ENCODE measurements at places on chromosomes 12 and 14.

- DNase-seq = no peak
Measured at GRCh38 chr12:105204916-105205315, 31.1 kb downstream of the APPL2 start.

DNA sequence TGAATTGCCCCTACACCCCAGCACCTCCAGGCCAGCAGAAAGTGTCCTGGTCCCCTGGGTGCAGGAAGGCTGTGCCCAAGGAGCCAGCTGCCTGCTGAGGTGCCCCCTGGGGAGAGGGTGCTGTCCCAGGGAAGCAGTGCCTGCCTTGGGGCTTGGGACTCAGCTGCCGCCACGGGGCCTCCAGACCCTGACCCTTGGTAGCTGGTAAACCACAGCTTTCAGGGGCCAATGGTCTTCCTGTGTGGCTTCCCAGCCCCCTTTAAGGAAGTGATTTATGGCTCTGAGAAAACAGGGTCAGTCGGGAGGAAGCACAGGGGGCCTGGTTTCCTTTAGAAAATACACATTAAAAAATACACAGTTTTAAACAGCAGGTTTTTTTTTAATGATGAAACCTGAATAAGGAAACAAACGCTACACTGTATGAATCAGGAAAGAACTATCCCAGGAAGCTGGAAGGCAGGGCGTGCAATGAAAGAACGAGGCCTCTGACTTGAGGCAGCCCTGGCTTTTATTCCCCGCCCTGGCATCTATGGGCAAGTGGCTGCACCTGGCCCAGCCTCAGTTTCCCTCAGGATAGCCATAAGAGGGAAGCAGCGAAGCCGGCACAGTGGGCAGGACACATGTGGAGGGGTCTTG lies 40.6 kb upstream of the EML1 start:
- no peak for DNase-seq

- DNase-seq = no peak
Measured at GRCh38 chr12:66331814-66332213, 29.5 kb downstream of the HELB start.

GRCh38 chr12:116456330-116457082 lies 102.7 kb upstream of the MAP1LC3B2 start:
- peak; percentile 5 for DNase-seq

- no peak for DNase-seq
Measured at GRCh38 chr12:1360441-1361210, 233.8 kb downstream of the FBXL14 start.

- no peak for DNase-seq
Measured at GRCh38 chr14:100034961-100035500, 30.2 kb upstream of the EVL start.

GRCh38 chr12:122491991-122492390 lies 8.7 kb downstream of the ZCCHC8 start:
- no peak for DNase-seq

DNA sequence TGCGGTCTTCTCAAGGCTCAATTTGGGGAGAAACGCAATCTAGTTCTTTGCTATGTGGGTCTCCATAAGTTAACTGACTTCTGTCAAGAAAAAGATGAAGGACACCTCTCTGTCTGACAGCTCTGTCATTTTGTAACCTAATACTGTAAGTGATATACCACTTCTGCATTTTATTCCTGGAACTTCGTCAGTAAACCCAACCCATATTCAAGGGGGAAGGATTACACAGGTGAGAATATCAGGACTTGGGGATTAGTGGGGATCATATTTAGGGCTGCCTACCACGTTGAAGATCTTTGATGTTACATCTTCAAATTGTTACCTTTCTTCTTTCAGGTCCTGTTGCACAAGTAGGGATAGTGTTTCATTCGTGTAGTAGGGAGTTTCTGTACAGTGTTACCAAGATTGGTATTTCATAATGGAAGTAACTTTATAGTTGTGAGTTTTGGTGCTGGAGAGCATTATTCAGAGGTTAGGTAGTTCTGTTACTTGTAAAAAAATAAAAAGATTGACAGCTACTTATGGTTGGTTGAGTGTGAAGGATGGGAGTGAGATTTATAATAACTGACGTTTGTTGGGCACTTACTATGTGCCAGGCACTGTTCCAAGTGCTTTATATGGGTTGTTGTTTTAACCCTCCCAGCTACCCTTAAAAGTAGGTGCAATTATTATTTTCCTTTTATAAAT lies 1.6 kb downstream of the TMEM260 start:
- no peak for DNase-seq

GRCh38 chr14:99725774-99726537 lies 41.9 kb downstream of the CYP46A1 start:
- DNase-seq = peak; percentile 78

- DNase-seq = no peak
Measured at GRCh38 chr12:20376984-20377383, 8.6 kb downstream of the PDE3A start.

DNA sequence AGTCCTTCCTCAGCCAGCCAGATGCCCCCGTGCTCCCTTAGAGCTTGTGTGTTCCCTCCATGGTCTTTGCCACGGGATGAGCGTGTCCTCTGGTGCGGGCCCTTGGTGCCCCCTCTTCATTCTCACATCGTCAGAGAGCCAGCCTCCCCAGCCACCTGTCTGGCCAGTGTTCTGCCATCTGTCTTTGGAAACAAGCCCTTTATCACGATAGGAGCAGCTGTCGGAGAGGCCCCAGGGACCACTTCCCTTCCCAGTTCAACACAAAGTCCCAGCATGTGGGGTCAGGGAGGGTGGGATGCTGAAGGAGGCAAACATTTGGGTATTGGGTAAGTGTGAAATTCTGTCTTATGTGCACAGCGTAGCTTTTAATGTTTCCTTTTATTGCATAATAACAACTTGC lies 44.5 kb downstream of the DYNC1H1 start:
- DNase-seq = no peak

- no peak for DNase-seq
Measured at GRCh38 chr14:49582113-49582977, 3.8 kb downstream of the RPS29 start.

- no peak for DNase-seq
Measured at GRCh38 chr14:97010491-97011160, 213.4 kb downstream of the VRK1 start.

- no peak for DNase-seq
Measured at GRCh38 chr12:5451251-5451650, 19.3 kb downstream of the NTF3 start.

- DNase-seq = no peak
Measured at GRCh38 chr14:59961518-59962062, 41.6 kb downstream of the LRRC9 start.

Measured in thyroid gland (tissue), 4 donors.